ENCODE measurements at places on chromosomes 5 and 9. TPM values are rescaled to one million over a fixed set of nuclear protein-coding genes. Genes with fewer than 3 reads are reported as not detected.

SMC2 gene
- total RNA-seq = 22.6 TPM

TYRP1 gene
- not detected for total RNA-seq

PTBP3 gene
- 31.2 TPM for total RNA-seq

QSOX2 gene
- 27.8 TPM for total RNA-seq

NOXA1 gene
- 1.5 TPM for total RNA-seq

PCDHGA5 gene
- 0.14 TPM for total RNA-seq

EFNA5 gene
- 19.2 TPM for total RNA-seq

NIM1K gene
- 0.50 TPM for total RNA-seq

MARVELD2 gene
- total RNA-seq = 2.4 TPM

PCDHGC4 gene
- not detected for total RNA-seq

SERF1A gene
- total RNA-seq = 0.73 TPM

SV2C gene
- total RNA-seq = not detected

IGFBPL1 gene
- total RNA-seq = 2.6 TPM

PCDHB16 gene
- 0.05 TPM for total RNA-seq

IL7R gene
- 0.46 TPM for total RNA-seq

ELOVL7 gene
- total RNA-seq = 8.7 TPM

GPR151 gene
- not detected for total RNA-seq

MARCOL gene
- total RNA-seq = not detected

FREM1 gene
- total RNA-seq = not detected

PTGES gene
- total RNA-seq = 175 TPM

ABLIM3 gene
- 21.7 TPM for total RNA-seq

MYMK gene
- not detected for total RNA-seq

CDC20B gene
- 0.09 TPM for total RNA-seq

TAF11L5 gene
- not detected for total RNA-seq

CEL gene
- total RNA-seq = 0.68 TPM

TTC23L gene
- total RNA-seq = not detected

TMOD1 gene
- 2.1 TPM for total RNA-seq

MLANA gene
- not detected for total RNA-seq

ABCA1 gene
- total RNA-seq = 3.4 TPM

DOLPP1 gene
- total RNA-seq = 17.7 TPM

LCN15 gene
- not detected for total RNA-seq

SLC1A3 gene
- not detected for total RNA-seq

CEP72 gene
- total RNA-seq = 10.9 TPM
